ENCODE measurements at places on chromosomes 6 and 20.

GRCh38 chr6:133017581-133017980 lies 203.2 kb downstream of the RPS12 start:
- DNase-seq = no peak

DNA sequence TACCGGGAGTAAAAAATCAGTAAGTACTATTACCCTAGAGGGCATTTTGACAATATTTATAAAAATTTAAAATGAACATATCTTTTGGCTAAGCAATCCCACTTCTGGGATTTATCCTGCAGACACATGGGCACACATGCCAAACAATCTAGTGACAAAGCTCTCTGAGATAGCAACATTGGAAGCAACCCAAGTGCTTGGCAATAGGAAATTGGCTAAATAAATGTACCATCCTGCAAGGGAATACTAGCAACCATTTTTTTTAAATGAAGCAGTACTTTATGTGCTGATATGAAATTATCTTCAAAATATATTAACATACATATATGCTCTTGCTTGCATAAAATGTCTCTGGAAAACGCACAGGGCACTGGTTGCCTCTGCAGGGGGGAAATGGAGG lies 133.8 kb downstream of the SNX5 start:
- DNase-seq = no peak

GRCh38 chr20:55365745-55366144 lies 639.6 kb downstream of the CBLN4 start:
- no peak for DNase-seq

GRCh38 chr6:165910184-165910966 lies 247.3 kb upstream of the PDE10A start:
- DNase-seq = no peak

DNA sequence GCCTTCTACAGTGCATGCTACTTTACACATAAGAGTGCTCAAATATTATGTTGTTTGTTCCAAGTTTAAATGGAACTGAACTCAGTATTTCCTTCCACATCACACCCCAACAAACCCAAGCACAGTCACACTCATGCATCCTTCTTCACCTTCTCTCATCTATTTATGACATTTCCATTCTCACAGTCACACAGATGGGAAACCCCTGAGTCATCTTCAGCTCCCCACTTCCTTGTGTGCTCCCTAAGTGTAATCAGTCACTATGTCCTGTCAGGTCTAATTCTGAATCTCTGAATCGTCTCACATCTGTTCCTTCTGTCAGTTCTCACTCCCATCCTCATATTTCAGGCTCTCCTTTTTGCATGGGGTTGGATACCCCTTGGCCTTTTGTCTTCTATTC lies 96.0 kb downstream of the RIMS1 start:
- DNase-seq = no peak

DNA sequence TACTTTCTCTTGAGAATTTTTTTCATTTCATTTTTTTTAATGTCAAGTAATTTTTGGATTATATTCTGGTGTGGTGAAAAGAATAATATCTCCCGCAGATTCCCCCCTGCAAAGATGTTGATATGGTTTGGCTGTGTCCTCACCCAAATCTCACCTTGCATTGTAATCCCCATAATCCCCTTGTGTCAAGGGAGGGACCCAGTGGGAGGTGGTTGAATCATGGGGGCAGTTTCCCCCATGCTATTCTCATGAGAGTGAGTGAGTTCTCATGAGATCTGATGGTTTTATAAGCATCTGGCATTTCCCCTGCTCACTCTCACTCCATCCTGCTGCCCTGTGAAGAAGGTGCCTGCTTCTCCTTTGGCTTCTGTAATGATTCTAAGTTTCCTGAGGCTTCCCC lies 58.7 kb upstream of the PMEPA1 start:
- DNase-seq = no peak

DNA sequence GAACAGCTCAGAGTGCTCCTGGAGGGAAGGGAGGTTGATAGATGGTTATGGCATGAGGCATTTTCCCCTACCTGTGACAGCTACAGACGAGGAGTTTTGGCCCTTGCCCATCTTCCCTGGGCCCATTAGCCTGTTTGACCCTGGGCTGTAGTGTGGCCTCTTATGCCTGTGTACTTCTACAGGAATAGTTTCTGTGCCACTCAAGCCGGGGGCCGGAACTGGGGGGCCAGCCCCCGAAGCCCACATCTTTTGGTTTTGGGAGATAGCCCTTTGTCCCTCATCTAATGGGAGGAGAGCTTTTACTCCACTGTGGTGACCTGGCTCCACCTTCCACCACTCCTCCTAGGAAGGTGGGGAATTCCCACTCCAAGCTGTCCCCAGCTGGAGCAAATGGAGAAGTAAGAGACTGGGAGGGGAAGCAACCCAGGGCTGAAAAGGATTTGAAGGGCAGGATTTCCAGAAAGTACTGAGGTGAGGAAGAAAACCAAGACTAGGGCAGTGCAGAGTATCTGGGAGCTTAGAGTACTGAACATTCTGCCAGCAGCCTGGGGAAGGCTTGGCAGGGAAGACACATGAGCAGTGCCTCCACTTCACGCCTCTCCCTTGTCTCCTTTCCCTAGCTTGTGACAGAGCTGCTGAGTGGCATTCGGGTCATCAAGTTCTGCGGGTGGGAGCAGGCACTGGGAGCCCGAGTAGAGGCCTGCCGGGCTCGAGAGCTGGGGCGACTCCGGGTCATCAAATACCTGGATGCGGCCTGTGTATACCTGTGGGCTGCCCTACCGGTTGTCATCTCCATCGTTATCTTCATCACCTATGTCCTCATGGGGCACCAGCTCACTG lies 6.9 kb downstream of the ABCC10 start:
- no peak for DNase-seq

Measured in activated CD4-positive, alpha-beta T cell treated with anti-CD3 and anti-CD28 coated beads for 1 hour (primary cell).